ENCODE measurements at places on chromosomes 2 and 18.

DNA sequence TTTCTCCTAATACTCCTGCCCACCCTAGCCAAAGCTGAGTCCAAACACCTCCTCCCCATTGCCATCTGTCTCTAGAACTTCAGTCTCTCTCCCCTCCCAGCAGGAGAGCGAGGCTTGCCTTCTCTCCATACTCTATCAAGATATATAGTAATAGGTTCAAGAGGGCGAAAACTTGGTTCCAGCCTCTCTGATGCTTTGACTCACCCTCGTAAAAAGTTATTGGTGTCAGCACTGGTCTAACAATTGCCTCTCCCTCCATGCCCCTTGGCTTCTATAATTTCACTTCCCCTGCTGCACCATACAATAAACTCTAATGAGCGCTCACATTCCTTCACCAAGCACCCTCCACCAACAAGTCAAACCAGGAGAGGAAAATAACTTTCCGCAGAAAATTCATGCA is 797.3 kb downstream of the BCL11A start:
- no peak for DNase-seq

DNA sequence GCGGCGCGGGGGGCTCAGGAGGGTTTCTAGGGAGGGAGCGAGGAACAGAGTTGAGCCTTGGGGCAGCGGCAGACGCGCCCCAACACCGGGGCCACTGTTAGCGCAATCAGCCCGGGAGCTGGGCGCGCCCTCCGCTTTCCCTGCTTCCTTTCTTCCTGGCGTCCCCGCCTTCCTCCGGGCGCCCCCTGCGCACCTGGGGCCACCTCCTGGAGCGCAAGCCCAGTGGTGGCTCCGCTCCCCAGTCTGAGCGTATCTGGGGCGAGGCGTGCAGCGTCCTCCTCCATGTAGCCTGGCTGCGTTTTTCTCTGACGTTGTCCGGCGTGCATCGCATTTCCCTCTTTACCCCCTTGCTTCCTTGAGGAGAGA is 5.2 kb downstream of the PROC start:
- DNase-seq, result no peak

- no peak for DNase-seq
Observed at GRCh38 chr2:180508458-180508857, 471.9 kb upstream of the UBE2E3 start.

DNA sequence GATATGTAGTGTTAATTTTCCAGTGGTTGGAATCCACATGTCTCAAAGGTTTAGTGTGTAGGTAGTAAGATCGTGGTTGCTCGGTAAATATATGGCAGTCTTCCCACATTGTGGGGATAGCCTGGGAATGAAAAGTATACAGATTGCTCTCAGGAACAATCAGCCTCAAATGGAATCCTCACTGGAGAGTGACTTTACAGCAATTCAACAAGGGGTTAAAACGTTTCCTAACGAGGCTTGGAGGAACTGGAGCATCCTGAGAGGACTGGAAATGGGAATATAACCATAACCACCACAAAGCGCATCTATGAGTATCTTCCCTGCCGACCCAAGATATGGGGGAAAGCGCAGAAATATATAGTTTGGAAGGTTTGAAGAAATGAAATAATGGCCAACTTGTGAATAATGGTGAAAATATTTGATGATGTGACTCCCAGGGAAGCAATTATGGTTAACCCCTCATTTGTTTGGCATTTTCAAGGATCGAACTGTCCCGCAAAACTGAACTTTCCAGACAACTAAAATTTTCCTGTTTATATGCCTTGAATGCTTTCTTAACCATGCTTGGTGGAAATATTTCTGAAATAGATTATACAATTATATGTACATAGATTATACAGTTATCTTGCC is 100.7 kb upstream of the FOSL2 start:
- DNase-seq, result no peak

GRCh38 chr18:62558015-62558663 is 35.3 kb downstream of the ZCCHC2 start:
- DNase-seq, result no peak

- no peak for DNase-seq
Observed at GRCh38 chr2:133140620-133141019, 427.6 kb downstream of the NCKAP5 start.

DNA sequence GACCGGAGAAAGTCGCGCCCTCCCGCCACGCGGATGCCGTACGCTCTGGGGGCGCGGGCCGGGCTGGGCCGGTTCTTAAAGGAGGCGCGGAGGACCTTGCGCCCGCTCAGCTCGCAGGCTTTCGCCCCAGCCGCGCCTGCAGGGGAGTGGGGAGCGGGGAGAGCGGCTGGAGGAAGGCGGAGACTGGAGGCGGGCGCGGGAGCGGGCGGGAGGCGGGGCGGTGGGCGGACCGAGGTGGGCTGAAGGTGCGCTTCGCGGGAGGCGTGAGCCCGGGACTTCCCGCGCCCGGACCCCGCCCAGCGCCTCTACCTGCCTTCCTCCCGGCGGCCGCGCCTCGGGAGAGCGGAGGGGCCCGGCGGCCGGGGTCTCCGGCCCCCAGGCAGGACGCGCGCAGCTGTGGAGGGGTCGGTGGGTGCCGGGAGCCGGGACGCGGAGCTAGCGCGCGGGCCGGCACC is at the start of gene ADRA2B:
Gene ADRA2B (minus strand): TSS at position 148 of the 455 bp plus-strand sequence. CDS start 422 bp downstream, outside the sequence.
- DNase-seq, result no peak
